Activated naive CD4-positive, alpha-beta T cell treated with anti-CD3 and anti-CD28 coated beads for 36 hours (primary cell): ENCODE measurements at places on chromosomes 2 and 18. TPM values are rescaled to one million over a fixed set of nuclear protein-coding genes. Genes with fewer than 3 reads are reported as not detected.

DNA sequence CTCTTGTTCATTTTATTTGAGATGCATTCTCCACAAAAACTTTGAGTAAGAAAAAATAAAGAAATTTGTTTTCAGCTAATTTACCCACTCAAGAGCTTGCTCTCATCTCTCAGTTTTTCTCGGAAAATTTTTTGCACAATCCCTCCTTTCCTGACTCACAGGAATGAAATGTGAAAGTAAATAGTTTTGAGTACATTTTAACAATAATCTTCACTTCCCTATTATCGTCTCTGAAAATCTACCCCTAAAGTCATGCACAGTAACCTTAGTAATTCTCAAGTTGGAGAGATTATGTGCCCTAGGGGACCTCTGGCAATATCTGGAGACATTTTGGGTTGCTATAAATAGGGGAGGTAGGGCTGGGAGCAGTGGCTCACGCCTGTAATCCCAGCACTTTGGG lies 2.6 kb downstream of the CYB5A start:
- H3K36me3 ChIP-seq, result peaks cover 5% of the 10 kb centered on the region
- DNase-seq, result no peak
- no peak overlapping the region for H3K27ac ChIP-seq
- H3K4me1 ChIP-seq, result peaks cover 20% of the 10 kb centered on the region

DNA sequence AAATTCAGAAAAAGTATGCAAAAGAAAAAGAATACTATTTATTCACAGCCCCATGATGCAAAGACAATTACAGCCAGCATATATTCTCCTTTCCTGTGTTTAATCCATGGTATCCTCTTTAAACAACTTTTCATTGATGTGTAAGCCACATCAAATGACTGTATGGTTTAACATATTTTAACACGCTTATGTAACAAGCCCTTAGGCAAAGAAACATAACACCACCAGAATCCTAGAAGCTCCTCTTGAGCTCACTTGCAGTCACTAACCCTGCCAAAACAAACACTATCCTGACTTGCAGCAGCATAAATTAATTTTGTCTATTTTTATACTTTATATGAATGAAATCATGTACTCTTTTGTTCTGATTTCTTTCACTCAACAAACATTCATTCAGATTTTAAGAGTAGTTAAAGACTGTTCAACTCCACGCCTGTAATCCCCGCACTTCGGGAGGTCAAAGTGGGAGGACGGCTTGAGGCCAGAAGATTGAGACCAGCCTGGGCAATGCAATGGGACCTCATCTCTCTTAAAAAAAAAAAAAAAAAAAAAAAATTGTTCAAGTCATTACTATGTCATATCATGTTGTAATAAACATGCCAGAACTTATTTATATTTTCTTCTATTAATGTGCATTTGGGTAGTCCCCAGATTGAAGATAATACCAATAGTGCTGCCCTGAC lies 226.3 kb downstream of the NBAS start:
- no peak for DNase-seq
- H3K27ac ChIP-seq, result no peak overlapping the region
- no peaks in the 10 kb centered on the region for H3K27me3 ChIP-seq
- H3K4me1 ChIP-seq, result peaks cover 5% of the 10 kb centered on the region
- no peak overlapping the region for H3K4me3 ChIP-seq

DNA sequence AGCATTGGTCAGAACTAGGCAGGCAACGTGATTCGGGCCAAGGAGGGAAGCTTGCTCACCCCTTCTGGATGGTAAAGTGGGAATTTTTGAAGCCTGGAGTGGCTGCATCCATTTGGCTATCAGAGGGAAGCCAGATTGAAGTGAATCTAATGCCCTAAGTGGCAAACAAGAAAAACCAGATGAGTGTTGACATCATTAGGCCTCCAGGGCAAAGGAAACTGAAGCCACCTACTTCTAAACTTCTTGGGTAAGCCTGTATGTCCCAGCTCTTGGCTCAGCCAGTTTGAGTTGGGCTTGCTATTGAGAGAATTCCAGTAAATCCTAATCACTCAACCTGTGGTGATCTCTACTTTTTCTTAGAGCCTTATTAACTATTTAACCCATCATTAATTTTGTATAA lies 20.9 kb downstream of the SOX11 start:
- DNase-seq, result no peak
- no peaks in the 10 kb centered on the region for H3K36me3 ChIP-seq
- H3K27me3 ChIP-seq, result no peaks in the 10 kb centered on the region
- no peak overlapping the region for H3K4me3 ChIP-seq

DNA sequence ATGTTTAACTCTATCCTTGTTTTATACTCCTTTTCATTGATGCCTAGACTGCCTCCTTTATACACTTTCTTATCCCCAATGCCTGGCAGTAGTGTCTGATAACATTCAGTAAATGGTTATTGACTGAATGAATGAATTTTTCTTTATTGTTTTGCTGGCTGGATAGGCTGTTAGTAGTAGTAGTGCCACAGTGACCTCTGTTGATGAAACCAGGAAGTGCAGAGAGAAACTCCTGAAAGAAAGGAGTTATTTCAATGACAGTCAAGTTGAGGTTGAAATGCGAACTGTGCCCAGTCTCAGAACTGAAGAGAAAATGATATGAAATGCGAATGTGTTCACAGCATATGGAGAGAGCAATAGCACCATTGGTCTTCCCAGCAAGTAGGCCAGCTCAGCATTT lies 26.8 kb upstream of the SLC9A2 start:
- H3K27ac ChIP-seq, result no peak overlapping the region
- peaks cover 13% of the 10 kb centered on the region for H3K27me3 ChIP-seq
- H3K36me3 ChIP-seq, result no peaks in the 10 kb centered on the region

GRCh38 chr2:74566754-74567085 lies 12.2 kb downstream of the DOK1 start:
- H3K27ac ChIP-seq, result peak overlapping the region; percentile 87
- H3K36me3 ChIP-seq, result no peaks in the 10 kb centered on the region
- H3K4me3 ChIP-seq, result peak overlapping the region; percentile 31

DNA sequence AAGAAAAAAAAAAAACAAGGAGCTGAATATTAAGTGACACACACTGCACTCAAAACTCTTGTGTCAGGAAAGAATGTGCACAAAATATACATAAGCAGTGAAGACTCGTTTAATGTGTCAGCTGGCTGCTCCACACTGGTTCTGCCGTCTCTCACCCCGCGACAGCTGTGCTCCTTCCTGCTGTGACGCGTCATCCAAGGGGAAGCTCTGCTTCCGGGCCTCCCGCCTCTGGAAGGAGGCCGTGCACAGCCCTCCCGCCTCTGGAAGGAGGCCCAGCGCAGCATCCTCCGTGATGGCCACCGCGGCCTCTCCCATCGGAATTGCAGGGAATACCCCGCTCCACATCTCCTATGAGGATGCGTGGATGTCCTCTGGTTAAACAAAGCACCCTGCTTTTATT lies 151.0 kb downstream of the HDAC4 start:
- no peaks in the 10 kb centered on the region for H3K36me3 ChIP-seq
- H3K4me1 ChIP-seq, result peaks cover 66% of the 10 kb centered on the region
- no peaks in the 10 kb centered on the region for H3K27me3 ChIP-seq
- H3K4me3 ChIP-seq, result no peak overlapping the region
- H3K27ac ChIP-seq, result no peak overlapping the region

GRCh38 chr2:190340369-190340768 lies 3.0 kb upstream of the INPP1 start:
- H3K4me3 ChIP-seq, result no peak overlapping the region
- no peak for DNase-seq
- H3K4me1 ChIP-seq, result peaks cover 11% of the 10 kb centered on the region
- no peak overlapping the region for H3K27ac ChIP-seq
- no peaks in the 10 kb centered on the region for H3K36me3 ChIP-seq

GRCh38 chr2:106847366-106847765 lies 38.6 kb downstream of the ST6GAL2 start:
- no peaks in the 10 kb centered on the region for H3K36me3 ChIP-seq
- no peak for DNase-seq
- no peak overlapping the region for H3K4me3 ChIP-seq
- H3K27me3 ChIP-seq, result no peaks in the 10 kb centered on the region

GRCh38 chr2:120290737-120291136 lies 38.1 kb downstream of the RALB start:
- peaks cover 23% of the 10 kb centered on the region for H3K4me1 ChIP-seq
- DNase-seq, result no peak
- no peaks in the 10 kb centered on the region for H3K27me3 ChIP-seq
- H3K4me3 ChIP-seq, result no peak overlapping the region

DNA sequence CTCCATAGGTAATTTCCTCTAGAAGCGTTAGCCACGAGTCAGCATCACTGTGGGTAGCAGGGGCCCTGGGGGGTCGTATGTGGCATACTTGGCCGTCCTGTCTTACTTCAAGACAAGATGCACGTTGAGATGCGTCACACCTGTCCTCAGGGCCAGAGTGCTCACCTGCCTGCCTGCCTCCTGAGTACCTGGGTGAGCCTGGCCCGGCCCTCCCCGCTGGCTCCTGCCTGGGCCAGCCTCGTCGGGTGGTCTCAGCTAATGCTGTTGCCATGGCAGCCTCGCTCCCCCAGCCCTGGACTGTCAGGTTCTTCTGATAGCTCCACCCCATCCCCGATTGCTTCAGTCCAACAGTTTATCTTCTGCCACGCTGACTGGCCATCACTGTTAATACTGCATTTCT lies 232.4 kb downstream of the GBX2 start:
- H3K27ac ChIP-seq, result no peak overlapping the region
- no peak for DNase-seq
- H3K4me3 ChIP-seq, result no peak overlapping the region
- H3K4me1 ChIP-seq, result no peaks in the 10 kb centered on the region
- peaks cover 7% of the 10 kb centered on the region for H3K27me3 ChIP-seq
- H3K36me3 ChIP-seq, result no peaks in the 10 kb centered on the region

GRCh38 chr2:20444101-20444992 lies 2.5 kb upstream of the RHOB start:
- H3K27me3 ChIP-seq, result peaks cover 3% of the 10 kb centered on the region
- H3K4me3 ChIP-seq, result no peak overlapping the region
- H3K27ac ChIP-seq, result no peak overlapping the region

GRCh38 chr2:46382331-46383112 lies 85.3 kb downstream of the EPAS1 start:
- H3K27me3 ChIP-seq, result no peaks in the 10 kb centered on the region
- H3K4me1 ChIP-seq, result no peaks in the 10 kb centered on the region
- no peaks in the 10 kb centered on the region for H3K36me3 ChIP-seq

DNA sequence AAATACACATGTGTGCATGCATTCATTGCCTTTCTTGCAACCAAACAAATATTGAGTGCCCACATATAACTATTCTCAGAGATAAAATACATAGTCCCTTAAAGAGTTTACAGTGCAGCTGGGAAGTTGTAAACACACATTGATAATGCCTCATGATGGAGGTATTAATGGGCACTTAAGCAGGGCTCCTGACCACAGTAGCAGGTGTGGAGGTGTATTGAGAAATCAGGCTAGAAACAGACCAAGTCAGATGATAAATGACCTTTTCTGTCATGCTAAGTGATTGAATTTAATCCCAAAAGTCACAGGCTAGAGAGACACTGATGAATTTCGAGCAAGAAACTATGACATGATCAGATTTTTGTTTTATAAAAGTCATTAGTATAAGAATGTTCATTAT lies 157.7 kb downstream of the ZNF385B start:
- no peak for DNase-seq
- no peak overlapping the region for H3K27ac ChIP-seq
- H3K4me1 ChIP-seq, result no peaks in the 10 kb centered on the region
- H3K4me3 ChIP-seq, result no peak overlapping the region
- H3K27me3 ChIP-seq, result no peaks in the 10 kb centered on the region
- no peaks in the 10 kb centered on the region for H3K36me3 ChIP-seq

DNA sequence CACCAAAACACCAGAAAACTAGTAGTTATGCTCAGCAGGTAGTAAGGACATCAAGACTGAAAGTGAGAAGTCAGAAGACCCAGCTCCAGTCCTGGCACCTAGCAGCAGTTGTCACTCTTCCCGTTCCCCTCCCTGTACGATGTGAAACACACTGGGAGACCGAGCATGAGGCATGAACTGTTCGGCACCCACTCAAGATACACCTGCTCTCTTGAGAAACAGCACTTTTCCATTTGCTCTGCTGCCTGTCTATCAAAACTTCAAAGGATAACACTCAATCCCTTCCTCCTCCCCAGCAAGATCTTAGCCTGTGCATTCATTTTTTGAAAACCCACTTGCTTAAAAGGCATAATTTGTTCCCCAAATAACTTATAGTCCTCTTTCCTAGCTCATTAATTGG lies 123.9 kb downstream of the PLEKHM3 start:
- no peaks in the 10 kb centered on the region for H3K27me3 ChIP-seq
- H3K4me3 ChIP-seq, result no peak overlapping the region
- no peaks in the 10 kb centered on the region for H3K4me1 ChIP-seq
- no peaks in the 10 kb centered on the region for H3K36me3 ChIP-seq
- no peak for DNase-seq

GRCh38 chr2:102618452-102619413 lies 620 bp upstream of the SLC9A2 start:
- H3K4me1 ChIP-seq, result peaks cover 12% of the 10 kb centered on the region
- DNase-seq, result peak; percentile 57
- H3K27ac ChIP-seq, result no peak overlapping the region
- peaks cover 61% of the 10 kb centered on the region for H3K27me3 ChIP-seq
- H3K4me3 ChIP-seq, result peak overlapping the region; percentile 62

DNA sequence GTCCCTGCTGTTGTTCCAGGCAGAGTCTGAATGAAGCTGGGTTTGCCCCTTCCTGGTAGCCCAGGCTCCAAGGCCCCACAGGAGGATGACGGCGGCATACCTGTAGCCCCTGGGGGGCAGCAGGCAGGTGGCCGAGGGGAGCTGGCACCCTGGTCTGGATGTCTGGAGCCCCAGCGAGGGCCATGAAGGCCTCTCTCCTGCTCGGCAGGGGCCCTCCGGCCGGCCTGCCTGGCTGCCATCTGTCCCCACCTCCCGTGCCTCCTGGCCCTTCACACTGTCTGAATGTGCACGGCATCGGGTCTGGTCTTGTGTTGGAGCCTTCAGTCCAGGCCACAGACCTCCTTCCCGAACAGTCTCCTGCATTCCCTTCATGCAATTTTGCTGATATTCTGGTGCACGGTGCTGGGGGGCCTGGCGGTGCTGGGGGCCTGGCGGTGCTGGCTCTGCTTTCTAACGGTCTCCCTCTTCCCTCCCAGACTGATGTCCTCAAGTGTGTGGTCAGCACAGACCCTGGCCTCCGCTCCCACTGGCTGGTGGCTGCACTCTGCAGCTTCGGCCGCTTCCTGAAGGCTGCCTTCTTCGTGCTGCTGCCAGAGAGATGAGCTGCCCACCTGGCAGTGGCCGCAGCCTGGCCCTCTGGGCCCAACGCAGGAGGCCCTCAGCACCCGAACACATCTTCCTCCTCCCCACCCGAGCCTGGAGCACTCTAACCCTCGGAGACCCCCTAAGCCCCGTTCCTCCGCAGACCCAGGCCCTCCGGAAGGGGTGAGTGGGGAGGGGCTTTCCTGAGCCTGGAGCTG lies 13.5 kb downstream of the BOK start:
- DNase-seq, result no peak
- no peaks in the 10 kb centered on the region for H3K36me3 ChIP-seq
- H3K4me3 ChIP-seq, result no peak overlapping the region
- H3K4me1 ChIP-seq, result no peaks in the 10 kb centered on the region
- H3K27me3 ChIP-seq, result no peaks in the 10 kb centered on the region

Gene CNGA3
- not detected for total RNA-seq

Gene MAP3K19
- not detected for total RNA-seq

Gene NEU4
- not detected for total RNA-seq

Gene KATNAL2
- 0.52 TPM for total RNA-seq

Gene SCN2A
- 0.10 TPM for total RNA-seq
